ENCODE measurements at places on chromosomes 1 and 21.

GRCh38 chr1:225851805-225852204 is 30.4 kb downstream of the TMEM63A start:
- no peak for DNase-seq

GRCh38 chr1:22805672-22806038 is 95.0 kb downstream of the EPHB2 start:
- no peak for DNase-seq

DNA sequence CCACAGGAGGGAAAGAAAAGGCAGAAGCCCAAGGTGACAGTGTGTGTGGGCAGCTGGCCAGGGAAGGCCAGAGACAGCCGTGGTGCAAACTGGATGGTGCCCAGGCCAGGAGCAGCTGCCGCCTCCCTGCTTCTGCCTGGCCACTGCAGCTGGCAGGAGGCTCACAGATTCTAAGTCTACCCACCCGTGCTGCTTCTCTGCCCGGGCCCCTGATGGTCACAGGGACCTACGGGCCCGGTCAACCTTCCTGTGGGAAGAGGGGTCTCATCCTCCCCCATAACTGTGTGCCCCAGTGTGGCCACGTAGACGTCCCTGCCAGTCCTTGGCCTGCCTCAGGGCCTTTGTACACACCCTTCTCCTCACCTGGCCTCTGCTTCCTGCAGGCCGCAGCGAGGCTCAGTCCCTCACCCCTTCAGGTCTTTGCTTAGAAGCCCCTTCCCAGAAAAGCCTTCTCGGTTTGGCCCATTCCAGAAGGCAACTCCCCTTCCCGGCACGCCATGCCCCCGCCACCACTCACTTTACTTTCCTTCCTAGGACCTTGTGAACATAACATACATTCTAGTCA is 192.6 kb upstream of the AJAP1 start:
- DNase-seq, result no peak

- no peak for DNase-seq
These were observed 8.4 kb downstream of the SGIP1 start for GRCh38 chr1:66542314-66542713.

DNA sequence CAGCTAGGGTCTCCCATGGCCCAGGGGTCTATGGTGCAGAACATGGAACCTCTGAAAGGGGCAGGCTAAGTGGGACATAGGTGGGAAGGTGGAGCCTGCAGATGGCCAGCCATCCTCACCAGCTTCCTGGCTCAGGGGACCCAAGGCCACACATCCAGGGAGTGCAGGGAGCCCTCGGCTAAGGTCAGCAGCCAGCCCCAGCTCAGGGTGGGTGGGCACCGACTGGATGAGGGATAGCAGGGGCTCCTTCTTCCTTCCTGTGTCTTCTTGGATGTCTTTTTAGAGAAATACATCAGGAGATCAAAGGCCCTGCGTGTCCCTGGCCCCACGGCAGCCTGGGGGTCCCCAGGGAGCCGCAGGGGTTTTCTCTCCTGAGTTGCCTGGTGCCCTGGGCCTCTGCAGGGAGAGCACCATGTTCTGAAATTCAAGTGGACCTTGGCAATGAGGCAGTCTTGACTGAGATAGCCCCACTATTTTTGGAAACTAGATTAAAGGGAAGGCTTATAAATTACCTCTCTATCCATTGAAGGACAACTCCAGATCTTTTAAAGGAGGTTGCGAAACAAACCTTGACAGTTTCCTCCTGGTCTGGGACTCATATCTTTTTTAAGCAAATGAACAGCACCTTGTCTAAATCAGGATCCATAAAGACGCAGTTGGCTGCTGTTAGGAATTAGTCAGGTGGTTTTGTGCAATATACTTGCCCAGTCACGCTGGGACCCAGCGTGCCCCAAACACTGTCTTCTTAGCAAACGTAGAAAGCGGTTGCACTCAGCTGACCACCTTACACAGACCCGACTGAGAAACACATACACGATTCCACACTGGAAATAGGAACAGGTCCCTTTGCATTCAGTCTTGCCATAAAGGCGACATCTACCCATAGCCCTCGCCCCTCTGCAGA is 242.3 kb downstream of the TOMM20 start:
- DNase-seq, result no peak

DNA sequence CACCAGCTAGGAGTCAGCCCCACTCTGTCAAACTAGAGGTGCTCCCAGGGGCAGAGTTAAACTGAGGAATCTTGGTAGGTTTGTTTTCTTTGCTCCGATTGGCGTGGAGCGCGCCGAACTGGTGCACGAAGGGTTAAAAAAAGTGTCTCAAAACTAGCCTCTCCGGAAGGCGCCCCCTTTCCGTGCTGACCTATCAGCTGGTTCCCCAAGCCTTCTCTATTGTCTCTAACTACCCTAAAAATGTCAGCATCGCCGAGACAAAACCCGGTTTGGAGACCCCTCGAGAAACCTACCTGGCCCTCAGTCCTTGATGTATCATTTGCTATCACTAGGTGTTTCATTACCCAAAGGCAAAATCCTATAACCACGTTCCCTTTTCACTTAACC is 2.2 kb downstream of the TGFB2 start:
- DNase-seq, result no peak

GRCh38 chr1:232457595-232457994 is 172.3 kb downstream of the SIPA1L2 start:
- no peak for DNase-seq

GRCh38 chr21:27372381-27372780 is 405.5 kb upstream of the ADAMTS5 start:
- no peak for DNase-seq
